ENCODE measurements at places on chromosomes 12 and 14. TPM values are rescaled to one million over a fixed set of nuclear protein-coding genes. Genes with fewer than 3 reads are reported as not detected.

BRMS1L gene
- total RNA-seq = 4.1 TPM

HAL gene
- total RNA-seq = not detected

SSPN gene
- 0.93 TPM for total RNA-seq

CCDC60 gene
- not detected for total RNA-seq

IQSEC3 gene
- not detected for total RNA-seq

- DNase-seq = no peak
Observed at GRCh38 chr12:22766911-22767420, 142.0 kb downstream of the ETNK1 start.

DNA sequence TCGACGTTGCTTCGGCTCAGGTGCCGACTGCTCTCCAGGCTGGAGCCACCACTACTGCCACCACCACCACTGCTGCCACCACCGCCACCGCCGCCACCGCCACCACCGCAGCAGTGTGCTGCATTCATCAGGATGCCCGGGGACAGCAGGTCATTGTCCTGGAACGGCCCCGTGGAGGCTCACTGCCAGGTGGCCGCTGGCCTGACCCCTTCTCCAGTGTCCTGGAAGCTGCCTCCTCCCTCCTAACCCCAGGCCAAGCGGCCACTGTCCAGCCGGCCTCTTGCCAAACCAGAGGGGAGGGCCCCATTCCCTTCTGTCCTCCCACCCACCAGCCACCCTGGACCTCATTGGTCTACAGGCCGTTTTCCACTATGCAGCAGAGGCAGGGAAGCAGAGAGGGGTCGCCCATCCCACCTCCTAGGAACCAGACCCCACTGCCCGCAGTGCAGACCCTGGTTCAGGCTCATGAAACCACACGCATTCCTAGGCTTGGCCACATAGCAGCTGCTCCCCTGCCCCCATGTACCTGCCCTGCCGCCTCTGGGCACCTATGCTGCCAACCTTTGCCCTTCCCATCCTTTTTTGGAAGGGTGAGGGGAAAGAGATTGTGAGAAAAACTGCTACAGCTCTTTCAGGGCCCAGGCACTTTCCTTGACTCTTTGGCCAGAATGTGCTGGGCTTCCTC is 15.2 kb downstream of the ARL6IP4 start:
- no peak for DNase-seq

- no peak for DNase-seq
Observed at GRCh38 chr12:79634957-79635471, 55.8 kb downstream of the PAWR start.

DNA sequence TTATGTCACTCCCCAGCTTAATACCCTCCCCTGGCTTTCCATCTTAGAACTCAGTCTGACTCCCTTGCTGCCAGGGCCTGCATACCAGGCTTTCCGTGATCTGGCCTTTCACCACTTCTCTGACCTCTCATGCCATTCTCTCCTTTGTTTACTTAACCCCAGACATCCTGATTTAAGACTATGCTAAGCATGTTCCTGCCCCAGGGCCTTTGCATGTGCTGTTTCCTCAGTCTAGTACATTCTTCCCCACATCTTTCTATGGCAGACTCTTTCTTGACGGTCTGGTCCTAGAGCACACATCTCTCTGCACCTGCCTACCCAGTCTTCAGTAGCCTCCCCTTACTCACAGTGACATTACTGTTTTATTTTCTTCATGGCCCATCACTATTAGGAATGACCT is 42.2 kb downstream of the PLXNC1 start:
- no peak for DNase-seq

- no peak for DNase-seq
Observed at GRCh38 chr12:56719056-56719455, 6.0 kb downstream of the NACA start.

- peak; percentile 75 for DNase-seq
Observed at GRCh38 chr14:90140298-90140955, 78.6 kb downstream of the KCNK13 start.

DNA sequence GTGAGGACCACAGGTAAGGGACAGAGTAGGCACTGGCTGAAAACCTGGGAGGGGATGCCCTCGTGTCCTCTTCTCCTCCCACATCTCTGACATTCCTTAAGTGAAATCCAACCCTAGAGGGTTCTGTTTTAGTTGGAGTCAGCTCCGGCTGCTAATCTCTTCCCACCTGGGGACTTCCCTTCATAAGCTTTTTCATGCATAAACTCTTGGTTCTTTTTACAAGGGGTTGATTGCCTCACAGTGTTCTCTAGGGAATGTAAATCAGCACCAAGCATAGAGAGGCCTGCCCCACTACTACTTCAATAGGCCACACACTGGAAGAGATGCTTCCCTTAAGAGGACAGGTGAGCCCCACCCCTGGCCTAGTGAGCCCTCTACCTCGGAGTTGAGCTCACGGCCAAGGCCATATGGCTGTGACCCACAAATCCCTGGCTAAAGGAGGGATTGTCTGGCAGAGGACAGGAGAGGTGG is 3.2 kb upstream of the SYNDIG1L start:
- DNase-seq = no peak

DNA sequence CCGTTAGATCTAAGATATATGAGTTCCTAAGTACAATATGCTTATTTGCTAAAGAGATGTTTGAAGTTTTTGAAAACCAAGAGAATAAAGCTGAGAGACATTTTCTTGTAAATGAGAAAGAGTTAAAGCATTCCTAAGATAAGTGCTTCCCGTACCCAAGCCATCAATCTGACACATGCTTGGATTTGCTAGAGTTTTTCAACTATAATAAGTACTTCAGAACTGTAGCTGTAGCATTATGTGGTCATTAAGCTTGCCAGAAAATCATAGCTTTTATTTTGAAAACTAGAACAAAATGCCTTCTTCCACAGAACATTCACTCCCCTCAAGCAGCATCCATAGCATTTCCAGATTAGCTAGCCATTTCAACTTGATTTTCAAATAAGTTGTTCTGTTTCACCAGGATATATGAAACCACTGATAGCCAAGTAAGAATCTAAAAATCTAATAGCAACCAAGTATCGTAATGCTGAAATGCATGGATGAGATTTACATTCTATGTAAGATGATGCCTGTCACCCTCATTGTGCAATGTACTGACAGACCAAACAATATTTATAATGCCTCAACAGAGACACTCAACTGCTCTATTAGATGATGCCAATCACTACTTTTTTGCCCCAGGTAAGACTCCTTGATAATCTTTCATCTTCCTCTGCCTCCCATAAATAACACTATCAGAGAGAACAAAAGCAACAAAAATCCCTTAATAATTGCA is 8.0 kb downstream of the SNW1 start:
- DNase-seq = no peak
